ENCODE measurements at places on chromosomes 6 and 20.
A peak's percentile ranks its signal among the peaks of the same experiment; 100 is the strongest.

DNA sequence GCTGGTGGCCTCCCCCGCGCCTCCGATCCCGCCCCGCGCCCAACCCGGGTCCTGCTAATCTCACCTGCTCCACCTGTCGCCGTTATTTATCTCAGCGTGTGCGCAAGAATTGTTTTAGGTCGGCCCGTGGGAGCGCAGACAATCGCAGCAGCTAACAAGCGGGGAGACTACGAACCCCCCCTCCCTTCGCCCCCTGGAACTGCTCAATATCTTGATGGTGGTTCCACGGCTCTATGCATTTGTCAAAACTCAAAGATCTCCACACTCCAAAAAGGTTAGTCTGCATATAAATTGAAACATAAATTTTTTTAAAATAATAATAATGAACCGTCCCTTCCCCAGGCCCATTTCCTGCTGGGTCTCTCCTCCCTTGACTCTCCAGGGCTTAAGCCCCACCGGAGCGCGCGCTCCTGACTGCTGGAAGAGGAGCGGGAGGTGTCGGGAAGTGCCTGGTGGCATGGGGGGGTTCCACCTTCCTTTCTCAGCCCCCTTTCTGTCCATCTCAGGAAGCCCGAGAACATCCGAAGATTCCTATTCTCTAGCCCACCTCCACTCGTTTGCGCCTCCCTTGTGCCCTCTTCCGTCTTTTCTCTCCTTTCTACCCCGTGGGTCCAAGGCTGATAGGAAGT is 1.6 kb upstream of the MDGA1 start:
- DNase-seq: no peak

GRCh38 chr6:148747145-148747470 is 278 bp downstream of the UST start:
- DNase-seq: no peak

- peak; percentile 52 for DNase-seq
Observed at GRCh38 chr6:112180095-112180820, 74.1 kb downstream of the LAMA4 start.

GRCh38 chr6:42294759-42295158 is 77.1 kb upstream of the MRPS10 start:
- DNase-seq: peak; percentile 56

DNA sequence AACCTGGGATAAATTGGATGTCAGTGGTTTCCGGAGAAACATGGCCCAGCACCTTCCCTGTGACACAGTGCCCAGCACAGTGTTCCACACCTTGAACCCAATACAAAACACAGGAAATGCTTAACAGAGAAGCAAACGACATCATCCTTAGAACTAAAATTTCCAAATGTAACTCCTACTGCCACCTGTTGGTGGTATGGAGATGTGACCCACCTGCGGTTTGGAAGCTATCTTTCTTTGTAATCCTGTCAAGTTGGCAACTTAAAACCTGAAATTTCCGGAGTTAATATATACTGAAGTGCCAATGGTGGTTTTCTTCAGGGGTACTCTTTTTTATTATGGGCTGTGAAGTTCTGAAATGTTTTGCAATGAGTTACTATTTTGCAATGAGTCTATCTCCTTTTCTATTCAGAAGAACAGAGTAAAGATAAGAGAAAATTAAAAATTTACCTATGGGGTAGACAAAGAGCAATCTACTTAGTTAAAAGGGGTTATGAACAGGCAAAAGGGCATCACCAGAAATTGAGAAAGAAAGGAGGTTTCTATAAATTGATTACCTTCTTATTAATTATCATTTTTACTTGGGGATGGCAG is 658.8 kb downstream of the PTPRT start:
- DNase-seq: peak; percentile 25

DNA sequence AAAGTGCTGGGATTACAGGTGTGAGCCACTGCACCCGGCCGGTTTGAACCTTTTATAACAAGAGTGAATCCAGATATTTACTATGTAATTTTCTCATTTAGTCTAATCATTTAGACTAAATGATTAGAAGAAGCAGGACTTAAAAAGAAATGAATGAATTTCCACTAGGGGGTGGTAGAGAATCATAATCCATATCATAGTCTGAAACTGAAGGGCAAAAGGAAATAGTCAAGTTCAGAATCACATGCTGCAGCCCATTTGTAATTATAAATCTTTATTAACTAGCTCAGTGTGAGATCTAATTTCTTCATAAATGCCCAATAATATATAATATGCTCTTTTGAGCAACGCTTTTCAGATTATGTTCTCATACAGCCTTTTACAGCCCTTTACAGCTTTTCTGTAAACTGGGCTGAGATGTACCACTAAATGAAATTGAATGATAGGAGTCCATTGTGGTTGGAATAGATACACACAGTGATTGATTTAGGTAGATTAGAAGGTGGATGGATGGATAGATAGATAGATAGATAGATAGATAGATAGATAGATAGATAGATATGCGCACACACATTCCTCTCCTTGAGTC is 31.8 kb downstream of the PSMB9 start:
- no peak for DNase-seq

- DNase-seq: no peak
Observed at GRCh38 chr20:21921251-21921650, 215.8 kb downstream of the PAX1 start.

DNA sequence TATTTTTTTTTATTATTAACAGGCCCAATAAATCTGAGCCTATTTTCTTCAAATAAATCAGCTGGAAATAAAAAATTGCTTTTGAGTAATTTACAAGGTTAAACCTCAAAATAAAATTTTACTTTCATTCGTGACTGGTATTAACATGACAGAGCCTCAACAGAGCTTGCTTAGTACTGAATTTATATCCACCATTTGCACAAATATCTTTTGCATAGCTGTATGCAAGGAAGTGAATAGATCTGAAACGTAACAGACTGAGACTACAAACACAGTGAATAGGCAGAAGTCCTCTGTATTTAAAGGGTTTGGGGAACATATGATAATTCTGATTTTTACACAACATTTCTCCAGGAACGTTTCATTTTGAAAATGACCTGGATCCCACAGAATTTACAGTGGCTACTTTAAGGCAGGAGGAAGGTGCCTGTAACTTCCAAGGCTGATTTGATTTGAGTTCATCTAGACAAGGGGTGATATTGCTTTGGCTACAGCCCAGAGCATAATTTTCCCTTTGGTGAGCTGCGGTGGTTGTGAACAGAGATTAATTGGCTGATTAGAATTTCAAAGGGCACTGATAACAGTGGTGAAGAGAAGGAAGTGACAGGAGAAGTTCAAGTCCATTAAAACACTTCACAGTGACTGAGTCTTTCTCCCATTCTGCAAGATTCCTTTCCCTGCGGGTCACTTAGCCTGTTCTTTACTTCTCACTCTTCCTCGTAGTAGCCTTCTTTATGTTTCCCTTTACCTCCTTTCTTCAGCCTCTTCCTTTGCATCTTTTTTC is 121.2 kb upstream of the SASH1 start:
- no peak for DNase-seq

DNA sequence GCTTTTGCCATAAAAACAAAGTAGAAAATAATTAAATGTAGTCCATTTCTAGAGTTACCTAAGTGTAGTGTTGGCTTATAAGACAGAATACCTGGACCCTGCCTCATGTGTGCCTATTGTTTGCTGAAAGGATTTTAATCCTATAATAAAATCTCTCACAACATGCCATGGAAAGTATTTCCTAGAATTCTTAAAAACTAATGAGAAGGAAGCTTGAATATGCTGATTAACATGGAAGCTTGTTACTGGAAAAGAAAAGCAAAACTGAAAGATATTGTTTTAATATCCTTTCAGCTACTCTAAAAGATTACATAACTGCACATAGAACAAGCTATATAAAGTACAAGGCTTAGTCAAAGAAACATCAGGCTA is 18.0 kb upstream of the FAM135A start:
- no peak for DNase-seq

DNA sequence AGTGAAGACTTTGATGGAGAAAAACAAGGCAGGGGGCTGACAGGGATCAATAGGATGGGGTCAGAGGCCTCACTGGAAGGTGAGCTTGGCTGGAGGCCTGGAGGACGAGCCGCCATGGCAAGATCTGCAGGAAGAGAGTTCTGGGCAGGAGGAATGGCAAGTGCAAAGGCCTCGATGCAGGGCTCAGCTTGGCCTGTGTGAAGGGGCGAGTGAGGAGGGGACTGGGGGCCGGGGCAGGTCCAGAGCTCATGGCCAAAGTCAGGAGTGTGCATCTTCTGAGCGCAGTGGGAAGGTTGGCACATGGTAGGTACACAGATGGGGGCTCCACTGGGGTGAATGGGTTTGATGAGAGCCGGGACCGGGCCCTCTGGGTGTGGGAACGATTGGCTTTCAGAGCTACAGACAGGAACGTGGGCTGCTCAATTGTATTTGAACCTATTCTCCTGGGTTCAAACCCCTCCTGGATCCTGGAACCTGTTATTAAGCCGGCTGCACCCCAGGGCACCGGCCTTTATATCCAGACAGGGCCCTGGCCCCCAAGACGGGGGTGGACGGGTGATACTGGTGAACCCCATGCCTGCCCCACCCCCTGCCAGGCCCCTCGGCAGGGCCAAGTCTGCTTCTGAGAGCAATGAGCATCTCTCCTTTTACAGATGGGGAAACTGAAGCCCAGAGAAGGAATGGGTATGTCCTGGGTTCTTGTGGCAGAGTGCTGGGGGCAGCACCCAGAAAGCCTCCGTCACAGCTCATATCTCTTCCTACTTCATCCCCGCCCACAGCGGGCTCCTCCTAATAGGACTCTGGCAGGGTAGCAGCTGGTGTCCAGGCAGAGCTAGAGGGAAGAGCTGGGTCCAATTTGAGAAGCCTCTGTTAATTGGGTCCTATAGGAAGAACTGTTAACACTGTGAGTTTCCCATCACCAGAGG is 106.1 kb downstream of the CEBPB start:
- DNase-seq: no peak

DNA sequence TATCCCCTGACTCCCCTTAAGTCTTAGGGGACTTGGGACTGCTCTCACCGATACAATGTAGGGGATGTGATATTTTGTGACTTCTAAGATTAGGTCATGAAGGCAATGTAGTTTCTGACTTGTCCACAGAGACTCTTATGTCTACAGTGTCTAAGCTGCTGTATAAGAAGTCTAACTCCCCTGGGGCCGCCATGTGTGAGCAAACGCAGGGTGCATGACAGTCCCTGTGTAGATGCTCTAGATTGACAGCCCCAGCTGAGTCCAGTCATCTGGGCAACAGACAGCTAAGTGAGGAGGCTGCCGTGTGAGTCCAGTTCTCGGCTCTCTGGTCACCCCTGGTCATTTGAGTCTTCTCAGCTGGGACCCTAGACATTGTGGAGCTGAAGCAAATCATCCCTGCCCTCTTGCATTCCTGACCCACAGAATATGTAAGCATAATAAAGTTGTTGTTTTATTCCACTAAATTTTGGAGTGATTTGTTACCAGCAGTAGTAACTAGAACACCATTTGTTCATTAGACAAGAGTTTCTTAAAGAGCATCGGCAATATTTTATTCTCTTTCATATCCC is 743.3 kb upstream of the CHD6 start:
- DNase-seq: no peak

Data from Panc1 (cell line).